ENCODE measurements at places on chromosomes 5 and 9. TPM values are rescaled to one million over a fixed set of nuclear protein-coding genes. Genes with fewer than 3 reads are reported as not detected.

DNA sequence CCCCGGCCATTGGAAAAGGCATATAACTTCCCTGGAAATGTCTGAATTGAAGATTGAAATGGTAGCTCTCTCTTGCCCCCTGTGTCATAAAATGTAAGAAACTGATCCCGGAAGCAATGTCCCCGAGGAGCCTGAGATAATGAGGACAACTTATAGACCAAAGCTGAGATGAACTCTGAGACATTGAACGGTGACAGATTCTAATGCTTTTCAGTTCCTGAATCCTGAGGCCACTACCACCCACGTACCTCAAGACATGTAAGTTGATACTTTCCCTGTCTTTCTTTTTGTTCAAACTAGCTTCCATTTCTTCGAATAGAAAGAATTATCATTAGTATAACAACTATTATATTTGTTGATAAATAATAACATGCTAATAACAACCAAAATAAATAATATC is 51.0 kb downstream of the KIF4B start:
- no peak for DNase-seq

DNA sequence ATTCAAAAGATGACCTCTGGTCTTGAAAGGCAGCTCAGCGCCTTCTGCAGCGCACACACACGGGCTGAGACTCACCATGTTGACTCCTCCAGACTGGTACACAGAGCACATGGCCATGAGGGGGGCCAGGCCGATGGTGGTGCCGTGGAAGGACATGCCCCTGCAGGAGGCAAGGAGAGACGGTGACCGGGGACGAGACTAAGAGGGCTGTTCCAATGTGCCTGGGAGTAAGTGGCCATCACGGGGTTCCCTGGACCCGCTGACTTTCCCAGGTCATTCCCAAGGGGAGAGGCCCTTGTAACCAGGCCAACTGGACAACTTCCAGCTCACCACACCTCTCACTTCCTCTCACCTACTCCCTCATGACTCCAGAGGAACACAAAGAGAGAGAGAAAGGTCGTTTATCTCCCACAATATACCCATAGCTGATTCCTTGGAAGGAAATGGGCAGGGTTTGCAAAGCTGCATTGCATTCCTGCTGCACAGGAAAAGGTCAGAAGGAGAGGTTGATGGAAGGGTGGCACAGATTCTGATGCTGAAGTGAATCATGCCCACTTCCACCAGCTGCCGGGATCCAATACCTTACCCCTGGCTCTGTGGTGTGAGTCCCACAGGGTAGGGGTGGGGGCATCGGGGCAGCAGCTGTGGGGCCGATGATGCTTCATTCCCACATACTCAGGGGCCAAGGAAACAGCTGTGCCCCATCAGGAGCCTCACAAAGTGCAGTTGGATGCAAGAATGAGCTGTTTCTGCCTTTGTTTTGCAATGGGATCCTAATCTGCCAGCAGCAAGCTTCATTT is 47.2 kb downstream of the NIPAL4 start:
- DNase-seq, result no peak

DNA sequence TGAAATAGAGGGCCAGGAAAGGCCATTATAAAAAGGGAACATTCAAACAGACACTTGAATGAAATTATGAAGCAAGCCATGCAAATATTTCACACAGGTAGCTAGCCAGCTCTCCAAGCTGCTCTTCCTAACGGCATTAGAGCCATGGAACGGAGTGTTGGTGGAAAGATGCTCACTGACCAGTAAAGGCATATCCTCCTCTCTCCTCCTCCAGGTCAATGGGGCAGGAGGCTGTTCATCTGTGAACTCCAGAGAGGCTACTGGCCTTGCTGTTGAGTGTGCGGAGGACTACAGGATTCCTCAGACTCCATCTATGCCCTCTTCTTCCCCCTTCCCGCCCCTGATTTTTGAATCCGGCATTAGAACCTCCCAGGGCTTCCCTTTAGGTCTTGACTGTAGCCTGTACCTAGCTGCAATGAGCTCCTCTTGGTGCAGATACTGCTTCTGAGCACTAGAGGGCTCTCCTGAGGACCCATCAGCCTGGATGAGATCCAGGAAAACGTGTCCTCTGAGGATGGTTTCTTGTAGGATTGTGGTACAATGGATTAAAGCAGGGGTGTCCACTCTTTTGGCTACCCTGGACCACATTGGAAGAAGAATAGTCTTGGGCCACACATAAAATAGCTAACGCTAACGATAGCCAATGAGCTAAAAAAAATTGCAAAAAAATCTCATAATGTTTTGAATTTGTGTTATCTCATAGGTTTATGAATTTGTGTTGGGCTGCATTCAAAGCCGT is 162.2 kb downstream of the SREK1 start:
- peak; percentile 29 for DNase-seq

- DNase-seq, result no peak
Measured at GRCh38 chr5:101580591-101580990, 677.5 kb upstream of the ST8SIA4 start.

GRCh38 chr5:6468870-6469269 is 20.2 kb downstream of the UBE2QL1 start:
- no peak for DNase-seq

- DNase-seq, result no peak
Measured at GRCh38 chr9:2755285-2755684, 38.0 kb downstream of the KCNV2 start.

DNA sequence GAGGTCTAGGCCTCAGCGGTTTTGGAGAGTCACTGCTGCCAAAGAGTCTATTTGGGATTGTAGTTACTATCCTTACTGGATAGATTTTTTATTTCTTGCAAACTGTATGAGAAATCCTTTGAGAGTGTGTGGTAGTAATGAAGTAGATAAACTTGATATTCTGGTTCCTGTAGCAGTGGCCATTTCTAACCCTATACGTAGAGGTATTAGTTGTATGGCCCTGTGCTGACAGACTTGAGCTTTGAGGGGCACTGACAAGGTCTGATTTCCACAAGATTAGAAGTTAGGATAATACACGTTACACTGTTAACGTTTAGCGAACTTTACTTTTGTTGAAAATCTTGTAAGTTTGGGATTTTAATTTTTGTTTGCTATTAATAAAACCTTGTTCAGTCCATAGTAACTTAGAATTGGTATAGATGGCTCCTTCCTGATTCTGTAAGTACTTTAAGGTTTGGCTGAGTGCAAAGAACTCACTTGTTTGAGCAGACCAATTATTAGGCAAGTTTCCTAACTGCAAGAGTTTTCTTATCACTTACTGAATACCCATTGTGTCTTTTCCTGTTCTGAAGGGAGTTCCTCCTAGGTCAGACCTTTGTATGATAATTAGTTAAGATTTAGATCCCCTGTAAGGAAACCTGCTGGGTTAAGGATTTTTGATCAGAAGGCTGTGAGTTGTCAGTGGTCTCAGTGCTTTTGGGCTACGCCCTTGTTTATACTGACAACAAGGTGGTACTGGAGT is 31.4 kb downstream of the GCNT1 start:
- peak; percentile 14 for DNase-seq

Gene SAXO1
- not detected for polyA plus RNA-seq

Gene CPEB4
- polyA plus RNA-seq, result 14.2 TPM

Gene MARVELD2
- not detected for polyA plus RNA-seq

Data from CD14-positive monocyte (primary cell).